ENCODE measurements at places on chromosomes 2 and 18. TPM values are rescaled to one million over a fixed set of nuclear protein-coding genes. Genes with fewer than 3 reads are reported as not detected.

GRCh38 chr2:217975626-217976025 is 27.2 kb downstream of the TNS1 start:
- H3K4me3 ChIP-seq: no peak overlapping the region
- H3K4me1 ChIP-seq: peaks cover 36% of the 10 kb centered on the region
- H3K36me3 ChIP-seq: no peaks in the 10 kb centered on the region

DNA sequence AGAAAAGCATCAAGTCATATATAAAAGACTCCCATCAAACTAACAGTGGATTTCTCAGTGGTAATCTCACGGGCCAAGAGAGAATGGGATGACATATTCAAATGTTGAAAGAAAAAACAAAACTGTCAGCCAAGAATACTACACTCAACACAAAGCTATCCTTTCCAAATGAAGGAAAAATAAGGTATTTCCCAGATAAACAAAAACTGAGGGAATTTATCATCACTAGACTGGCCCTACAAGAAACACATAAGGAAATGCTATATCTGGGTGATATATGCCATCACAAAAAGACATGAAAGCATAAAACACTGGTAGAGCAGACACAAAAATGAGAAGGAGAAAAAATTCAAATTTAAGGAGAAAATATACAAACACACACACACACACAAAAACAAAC is 118.6 kb downstream of the ACVR1 start:
- no peaks in the 10 kb centered on the region for H3K4me1 ChIP-seq
- DNase-seq: no peak
- no peak overlapping the region for H3K4me3 ChIP-seq

- no peaks in the 10 kb centered on the region for H3K36me3 ChIP-seq
- H3K4me3 ChIP-seq: no peak overlapping the region
These were observed 17.0 kb downstream of the CYP27A1 start for GRCh38 chr2:218798767-218799504.

DNA sequence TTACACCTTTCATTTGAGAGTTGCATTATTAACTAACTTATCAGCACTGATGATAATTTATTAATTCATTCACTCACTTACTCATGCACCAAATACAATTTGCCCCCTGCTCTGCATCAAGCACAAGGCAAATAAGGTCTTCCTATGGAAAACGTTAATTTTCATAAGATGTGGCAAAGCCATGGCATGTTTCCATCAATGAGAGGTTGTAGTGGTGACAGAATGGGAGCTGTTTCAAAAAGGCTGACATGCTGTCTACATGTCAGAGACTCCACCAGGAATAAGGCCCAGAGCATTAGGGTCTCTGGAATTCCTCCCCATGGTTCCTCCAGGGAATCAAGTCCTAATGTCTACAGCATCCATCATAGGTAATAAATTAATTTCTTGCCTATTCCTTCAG is 978.8 kb downstream of the TMEM182 start:
- no peaks in the 10 kb centered on the region for H3K27me3 ChIP-seq
- H3K4me1 ChIP-seq: no peaks in the 10 kb centered on the region
- no peak for DNase-seq

GRCh38 chr2:30404319-30405259 is 42.5 kb upstream of the LCLAT1 start:
- no peak for DNase-seq
- no peaks in the 10 kb centered on the region for H3K27me3 ChIP-seq
- H3K36me3 ChIP-seq: no peaks in the 10 kb centered on the region
- no peak overlapping the region for H3K27ac ChIP-seq

The TSPYL6 gene
- total RNA-seq: not detected

The SLC38A11 gene
- total RNA-seq: 0.40 TPM

The FAM168B gene
- total RNA-seq: 81.7 TPM

The GAL3ST2 gene
- 0.91 TPM for total RNA-seq

The ATAD2B gene
- total RNA-seq: 23.0 TPM
